ENCODE measurements at places on chromosomes 16 and 17.

GRCh38 chr16:49744244-49745220, 111.4 kb downstream of the ZNF423 start:
- no peak for DNase-seq

- DNase-seq, result no peak
Measured at GRCh38 chr17:75828741-75829140, 15.5 kb downstream of the UNC13D start.

DNA sequence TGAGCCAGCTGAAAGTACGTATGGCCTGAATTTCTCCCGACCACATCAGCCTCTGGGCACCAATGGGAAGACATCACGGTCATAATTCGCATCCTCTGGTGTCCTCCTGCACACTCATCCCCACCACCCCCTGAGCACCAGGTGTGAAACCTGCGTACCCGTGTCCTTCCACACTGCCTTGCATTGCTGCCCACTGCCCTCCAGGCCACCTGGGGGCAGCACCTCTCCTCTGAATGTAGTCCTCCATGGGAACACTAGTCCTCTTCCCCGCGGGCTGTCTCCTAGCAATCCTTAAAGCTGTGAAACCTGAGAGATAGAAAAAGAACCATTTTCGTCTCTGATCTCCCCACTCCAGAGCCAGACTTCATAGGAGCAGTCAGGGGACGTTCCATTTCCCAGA, 125.5 kb downstream of the ZNF18 start:
- no peak for DNase-seq

DNA sequence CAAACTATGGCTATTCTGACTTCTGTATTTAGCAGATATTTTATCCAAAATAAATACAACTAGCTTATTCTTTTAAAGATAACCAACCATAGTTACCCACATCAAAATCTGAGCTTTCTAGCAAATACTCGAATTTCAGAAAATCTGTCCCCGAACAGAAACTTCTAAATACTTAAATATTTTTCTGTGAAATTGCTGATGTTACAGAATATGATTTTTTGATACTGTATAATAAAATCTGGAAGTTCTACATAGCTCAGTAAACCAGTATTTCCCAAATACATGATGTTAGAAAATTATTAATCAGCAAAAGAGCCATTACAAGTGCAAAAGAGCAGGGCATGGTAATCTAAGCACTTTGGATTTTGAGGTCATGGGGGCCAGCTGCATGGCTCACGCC, 114.9 kb downstream of the CDH8 start:
- no peak for DNase-seq

Measured in small intestine (tissue), 16 donors.